Mesothelial cell of epicardium (in vitro differentiated cells): ENCODE measurements at places on chromosomes 4 and X. TPM values are rescaled to one million over a fixed set of nuclear protein-coding genes. Genes with fewer than 3 reads are reported as not detected.

DNA sequence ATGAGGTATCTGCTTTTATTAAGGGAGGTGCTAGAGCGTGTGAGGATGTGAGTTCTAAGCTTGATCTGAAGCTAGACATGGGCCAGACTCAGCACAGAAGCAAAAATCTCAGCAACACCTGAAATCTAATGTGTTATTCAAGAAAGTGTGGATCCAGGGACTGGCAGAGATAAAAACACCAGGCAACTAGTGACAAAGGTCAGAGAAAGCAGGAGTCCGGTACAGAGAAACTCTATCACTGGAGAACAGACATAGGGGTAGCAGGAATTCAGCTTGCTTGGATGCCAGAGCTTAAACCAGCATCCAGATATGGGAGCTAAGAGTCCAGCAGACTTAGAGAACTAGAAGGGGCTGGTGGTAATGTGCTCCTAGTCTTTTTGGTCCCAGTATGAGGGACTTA, 34.0 kb downstream of the VCX start:
- peaks cover 6% of the 10 kb centered on the region for H3K27me3 ChIP-seq
- peaks cover 13% of the 10 kb centered on the region for H3K4me1 ChIP-seq
- H3K36me3 ChIP-seq: no peaks in the 10 kb centered on the region
- H3K4me3 ChIP-seq: no peak overlapping the region
- no peak overlapping the region for H3K27ac ChIP-seq
- DNase-seq: no peak

- H3K27ac ChIP-seq: no peak overlapping the region
- H3K36me3 ChIP-seq: no peaks in the 10 kb centered on the region
- DNase-seq: no peak
Observed at GRCh38 chr4:110795971-110796370, 173.1 kb upstream of the PITX2 start.

DNA sequence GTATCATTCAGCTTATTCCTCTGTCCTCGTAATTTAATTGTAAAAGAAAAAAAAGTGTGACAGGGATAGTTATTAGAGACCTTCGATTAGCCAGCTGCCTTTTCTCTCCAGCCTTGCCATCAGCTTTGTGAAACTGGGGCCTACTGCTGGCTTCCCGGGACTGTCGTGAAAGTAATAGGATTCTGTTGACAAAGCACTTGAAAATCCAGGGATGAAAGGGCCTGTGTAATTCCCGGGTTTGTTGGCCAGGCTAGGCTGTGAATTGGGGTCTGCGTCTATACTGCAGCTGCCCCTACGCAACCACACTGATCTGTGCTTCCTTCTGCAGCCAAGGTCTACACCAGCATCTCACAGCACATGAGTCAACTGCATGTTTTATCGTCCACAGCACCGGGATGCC, 120.4 kb upstream of the SCML1 start:
- H3K27me3 ChIP-seq: peaks cover 3% of the 10 kb centered on the region
- H3K36me3 ChIP-seq: no peaks in the 10 kb centered on the region
- H3K4me1 ChIP-seq: peaks cover 27% of the 10 kb centered on the region
- no peak overlapping the region for H3K27ac ChIP-seq
- H3K4me3 ChIP-seq: no peak overlapping the region

DNA sequence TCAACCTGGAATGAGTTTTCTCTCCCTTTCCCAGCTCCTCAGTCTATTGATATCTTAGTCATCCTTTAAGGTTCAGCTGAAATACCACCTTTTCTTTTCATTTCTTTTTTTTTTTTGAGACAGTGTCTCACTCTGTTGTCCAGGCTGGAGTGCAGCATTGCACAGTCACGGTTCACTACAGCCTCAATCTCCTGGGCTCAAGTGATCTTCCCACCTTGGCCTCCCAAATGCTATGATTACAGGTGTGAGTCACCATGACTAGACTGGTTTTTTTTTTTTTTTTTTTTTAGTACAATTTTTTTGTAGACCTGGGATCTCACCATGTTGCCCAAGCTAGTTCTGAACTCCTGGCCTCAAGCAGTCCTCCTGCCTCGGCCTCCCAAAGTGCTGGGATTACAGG, 28.9 kb downstream of the AFF1 start:
- DNase-seq: no peak
- H3K27me3 ChIP-seq: no peaks in the 10 kb centered on the region
- H3K4me1 ChIP-seq: peaks cover 30% of the 10 kb centered on the region

DNA sequence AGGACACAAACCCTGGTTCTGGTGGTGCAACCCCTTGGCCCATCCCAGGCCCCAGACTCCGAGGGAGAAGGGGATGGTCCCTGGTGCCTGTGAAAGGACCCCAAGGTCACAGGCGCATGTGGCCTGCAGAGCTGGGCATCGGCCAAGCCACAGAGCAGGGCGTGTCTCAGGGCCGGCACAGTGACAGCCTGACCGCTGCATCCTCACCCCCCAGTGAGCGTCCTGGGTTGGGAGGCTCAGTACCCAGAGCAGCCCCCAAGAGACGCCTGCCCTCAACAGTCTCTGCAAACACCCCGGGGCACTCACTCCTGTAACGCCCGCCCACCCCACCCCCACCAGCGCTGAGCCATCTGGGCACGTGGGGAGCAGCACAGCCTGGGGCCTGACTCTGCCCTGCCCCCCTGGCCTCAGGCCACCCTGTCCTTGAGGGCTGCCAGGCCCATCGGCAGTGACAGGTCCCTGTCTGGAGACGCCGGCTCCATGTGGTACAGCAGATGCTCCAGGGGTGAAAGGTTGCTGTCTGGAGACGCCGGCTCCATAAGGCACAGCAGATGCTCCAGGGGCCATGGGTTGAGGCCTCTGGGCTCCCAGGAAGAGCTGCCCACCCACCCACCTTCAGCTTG, 24.5 kb upstream of the CPLX1 start:
- no peak for DNase-seq
- no peak overlapping the region for H3K27ac ChIP-seq
- H3K4me1 ChIP-seq: peaks cover 5% of the 10 kb centered on the region
- H3K27me3 ChIP-seq: no peaks in the 10 kb centered on the region

DNA sequence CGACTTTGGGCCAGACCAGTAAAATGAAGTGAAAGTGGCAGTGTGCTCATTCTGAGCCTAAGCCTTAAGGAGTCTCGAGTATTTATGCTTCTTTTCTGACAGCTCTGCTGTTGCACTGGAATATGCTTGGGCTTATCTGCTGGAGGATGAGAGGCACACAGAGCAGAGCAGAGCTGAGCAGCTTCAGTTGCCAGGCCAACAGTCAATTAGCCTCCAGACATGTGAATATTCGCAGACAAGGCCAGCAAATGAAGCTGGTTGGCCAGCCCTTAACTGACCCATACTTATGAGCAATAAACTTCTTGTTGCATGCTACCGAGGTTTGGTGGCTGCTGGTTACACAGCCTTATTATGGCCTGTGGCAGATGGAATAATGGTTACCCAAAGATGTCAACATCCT, 203.0 kb upstream of the GEMIN8 start:
- H3K27me3 ChIP-seq: no peaks in the 10 kb centered on the region
- H3K4me1 ChIP-seq: no peaks in the 10 kb centered on the region
- DNase-seq: no peak
- no peak overlapping the region for H3K27ac ChIP-seq
- H3K36me3 ChIP-seq: no peaks in the 10 kb centered on the region

GRCh38 chrX:38278682-38279081, 48.6 kb downstream of the RPGR start:
- no peak for DNase-seq
- H3K4me3 ChIP-seq: no peak overlapping the region
- no peaks in the 10 kb centered on the region for H3K27me3 ChIP-seq
- H3K27ac ChIP-seq: no peak overlapping the region

DNA sequence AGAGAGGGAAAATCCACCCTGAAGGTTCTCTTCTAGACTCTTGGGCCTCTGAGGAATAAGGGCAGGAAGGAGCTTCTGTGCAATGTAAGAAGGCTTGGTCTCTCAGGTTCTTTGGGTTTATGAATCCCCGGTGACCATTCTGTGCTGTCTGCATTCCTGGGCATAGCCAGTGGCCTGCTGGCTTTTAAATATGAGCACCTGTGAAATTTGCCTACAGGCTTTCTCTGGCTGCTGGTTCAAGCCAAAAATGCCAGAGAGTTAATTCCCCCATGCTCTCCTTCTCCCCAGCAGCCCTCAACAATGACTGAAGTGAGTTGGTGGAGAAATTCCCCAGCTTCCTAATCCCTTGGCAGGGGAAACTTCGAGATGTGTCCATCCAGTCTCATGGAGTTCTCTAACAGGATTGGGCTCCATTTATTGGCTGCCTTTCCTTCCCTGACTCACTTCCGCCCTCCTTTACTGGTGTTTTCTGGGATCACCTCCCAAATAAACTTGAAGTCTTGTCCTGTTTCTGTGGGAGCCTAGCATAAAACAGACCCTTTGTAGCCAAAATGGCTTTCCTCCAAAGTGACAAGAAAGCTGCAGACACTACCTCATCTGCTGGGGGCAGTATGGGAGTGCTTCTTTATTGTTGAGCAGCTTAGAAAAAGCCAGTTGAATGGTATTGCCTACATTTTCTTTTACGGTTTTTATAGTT, 179.4 kb upstream of the CASK start:
- no peaks in the 10 kb centered on the region for H3K4me1 ChIP-seq
- no peak overlapping the region for H3K4me3 ChIP-seq
- H3K27me3 ChIP-seq: no peaks in the 10 kb centered on the region

GRCh38 chr4:26478330-26478729, 12.0 kb downstream of the CCKAR start:
- DNase-seq: no peak
- H3K27ac ChIP-seq: no peak overlapping the region
- H3K36me3 ChIP-seq: no peaks in the 10 kb centered on the region
- peaks cover 28% of the 10 kb centered on the region for H3K27me3 ChIP-seq
- H3K4me3 ChIP-seq: no peak overlapping the region
- H3K4me1 ChIP-seq: no peaks in the 10 kb centered on the region

DNA sequence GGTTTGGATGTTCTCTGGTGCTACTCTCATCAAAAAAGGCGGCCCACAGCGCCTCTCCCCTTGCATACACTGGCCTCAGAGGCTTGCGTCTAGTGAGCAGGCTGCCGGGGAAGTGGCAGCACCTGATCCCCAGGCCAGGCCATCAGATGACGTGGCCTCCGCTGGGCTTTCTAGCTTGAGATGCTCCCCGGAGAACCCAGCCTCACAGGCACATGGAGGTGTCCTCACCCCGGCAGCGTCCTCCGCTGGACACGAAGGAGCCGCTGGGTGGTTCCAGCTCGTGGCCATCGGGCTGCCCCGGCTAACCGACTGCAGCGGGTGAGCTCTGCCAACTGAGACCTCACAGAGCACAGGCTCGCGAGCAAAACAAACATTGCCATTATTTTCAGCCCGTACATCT, 12.8 kb downstream of the IRAK1 start:
- peaks cover 5% of the 10 kb centered on the region for H3K4me1 ChIP-seq
- H3K4me3 ChIP-seq: no peak overlapping the region
- H3K36me3 ChIP-seq: peaks cover 16% of the 10 kb centered on the region
- no peak overlapping the region for H3K27ac ChIP-seq
- no peak for DNase-seq

DNA sequence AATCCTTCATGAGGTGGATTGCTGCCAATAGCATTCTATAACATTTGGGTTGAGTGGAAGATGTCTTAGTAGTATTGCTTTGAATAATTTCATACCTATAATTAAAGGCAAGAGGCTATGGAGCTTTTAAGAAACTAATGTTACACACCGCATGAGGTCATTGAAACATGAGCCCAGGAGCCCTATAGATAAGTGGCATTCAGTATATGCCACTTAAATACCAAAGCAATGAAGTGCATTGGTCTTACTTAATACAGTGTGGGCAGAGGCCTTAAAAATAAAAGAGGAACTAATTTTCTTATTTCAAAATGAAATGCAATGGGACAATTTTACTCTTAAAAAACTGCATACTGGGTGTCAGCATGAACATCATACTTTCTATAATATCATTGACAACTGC, 47.5 kb downstream of the SPATA18 start:
- H3K27me3 ChIP-seq: no peaks in the 10 kb centered on the region
- H3K36me3 ChIP-seq: no peaks in the 10 kb centered on the region
- no peak overlapping the region for H3K27ac ChIP-seq

GRCh38 chr4:125303821-125304220, 10.9 kb upstream of the FAT4 start:
- H3K4me1 ChIP-seq: peaks cover 5% of the 10 kb centered on the region
- H3K36me3 ChIP-seq: no peaks in the 10 kb centered on the region
- no peak overlapping the region for H3K27ac ChIP-seq
- no peak overlapping the region for H3K4me3 ChIP-seq

- no peaks in the 10 kb centered on the region for H3K27me3 ChIP-seq
- no peaks in the 10 kb centered on the region for H3K36me3 ChIP-seq
- no peaks in the 10 kb centered on the region for H3K4me1 ChIP-seq
- DNase-seq: no peak
Observed at GRCh38 chrX:70016513-70016912, 33.2 kb downstream of the AWAT2 start.

DNA sequence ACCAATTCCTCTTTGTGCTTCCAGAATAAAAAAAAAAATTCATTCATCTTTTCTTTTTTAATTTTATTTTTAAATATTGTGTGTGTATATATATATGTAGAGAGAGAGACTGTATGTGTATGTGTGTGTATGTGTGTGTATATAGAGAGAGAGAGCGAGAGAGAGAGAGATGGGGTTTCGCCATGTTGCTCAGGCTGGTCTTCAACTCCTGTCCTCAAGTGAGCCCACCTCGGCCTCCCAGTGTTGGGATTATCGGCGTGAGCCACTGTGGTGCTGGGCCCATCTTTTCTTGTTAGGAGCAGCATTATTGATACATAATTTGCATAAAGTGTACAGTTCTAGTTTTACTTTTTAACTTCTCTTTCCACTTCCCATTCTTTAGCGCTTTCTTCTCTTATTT, 33.6 kb downstream of the KDM6A start:
- H3K27me3 ChIP-seq: no peaks in the 10 kb centered on the region
- H3K36me3 ChIP-seq: peaks cover 10% of the 10 kb centered on the region
- H3K4me1 ChIP-seq: peaks cover 10% of the 10 kb centered on the region
- H3K4me3 ChIP-seq: no peak overlapping the region

Gene ADGRG4
- not detected in 3 replicates for total RNA-seq

Gene XAGE1A
- total RNA-seq: not detected in 3 replicates

Gene NSDHL
- total RNA-seq: 21.0 to 21.4 TPM (median 21.1 TPM) in 3 replicates

Gene SPINK2
- not detected in 3 replicates for total RNA-seq

Gene AMTN
- total RNA-seq: not detected in 3 replicates

Gene DUSP21
- not detected in 3 replicates for total RNA-seq

Gene SSX2
- not detected in 3 replicates for total RNA-seq

Gene ZCCHC12
- total RNA-seq: 1.7 to 2.5 TPM (median 2.1 TPM) in 3 replicates
